Pulmonary artery endothelial cell (primary cell): ENCODE measurements at places on chromosomes 1 and 21. TPM values are rescaled to one million over a fixed set of nuclear protein-coding genes. Genes with fewer than 3 reads are reported as not detected.

- DNase-seq, result no peak
These were observed 500.9 kb upstream of the PRMT6 start for GRCh38 chr1:106555571-106555970.

- no peak for DNase-seq
These were observed 27.9 kb upstream of the EFHD2 start for GRCh38 chr1:15381805-15382204.

- no peak for DNase-seq
These were observed 19.6 kb upstream of the C1orf159 start for GRCh38 chr1:1135339-1136136.

DNA sequence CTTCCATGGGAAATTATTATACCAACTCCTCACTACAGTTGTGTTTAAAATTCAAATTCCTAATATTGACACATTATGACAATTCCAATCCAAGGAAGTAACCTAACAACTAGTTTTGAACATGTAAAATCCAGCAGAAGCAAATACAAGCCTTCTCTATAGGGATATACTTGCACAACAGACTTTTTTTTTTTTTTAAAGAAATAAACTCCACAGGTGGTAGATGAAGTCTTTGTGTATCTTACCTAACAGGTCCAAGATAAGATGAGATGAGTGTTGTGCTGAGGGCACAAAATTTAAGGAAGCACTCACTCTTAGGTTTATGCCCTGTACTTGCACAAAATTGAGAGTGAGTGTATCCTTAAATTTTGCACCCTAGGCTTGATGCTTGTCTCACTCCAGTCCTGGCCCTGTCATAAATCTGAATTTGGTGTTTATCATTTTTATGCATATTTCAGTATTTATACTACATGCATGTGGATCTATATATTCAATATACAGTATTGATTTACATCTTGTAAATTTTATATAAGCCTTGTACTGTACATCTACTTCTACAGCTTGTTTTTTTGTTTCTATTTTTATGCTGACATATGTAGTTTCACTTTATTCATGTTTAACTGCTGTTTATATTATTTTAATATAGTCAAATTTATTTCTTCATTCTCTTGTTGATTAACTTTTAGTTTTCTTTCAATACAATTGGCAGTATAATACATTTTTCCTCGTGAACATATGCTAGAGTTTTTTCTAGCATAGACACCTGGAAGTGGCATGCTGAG is 60.6 kb upstream of the RGL1 start:
- no peak for DNase-seq

Gene KRTAP13-2
- total RNA-seq, result not detected in 2 replicates

Gene CTNNBIP1
- 32.4 and 48.7 TPM in 2 replicates for total RNA-seq

Gene PHLDA3
- total RNA-seq, result 55.1 and 59.9 TPM in 2 replicates

DNA sequence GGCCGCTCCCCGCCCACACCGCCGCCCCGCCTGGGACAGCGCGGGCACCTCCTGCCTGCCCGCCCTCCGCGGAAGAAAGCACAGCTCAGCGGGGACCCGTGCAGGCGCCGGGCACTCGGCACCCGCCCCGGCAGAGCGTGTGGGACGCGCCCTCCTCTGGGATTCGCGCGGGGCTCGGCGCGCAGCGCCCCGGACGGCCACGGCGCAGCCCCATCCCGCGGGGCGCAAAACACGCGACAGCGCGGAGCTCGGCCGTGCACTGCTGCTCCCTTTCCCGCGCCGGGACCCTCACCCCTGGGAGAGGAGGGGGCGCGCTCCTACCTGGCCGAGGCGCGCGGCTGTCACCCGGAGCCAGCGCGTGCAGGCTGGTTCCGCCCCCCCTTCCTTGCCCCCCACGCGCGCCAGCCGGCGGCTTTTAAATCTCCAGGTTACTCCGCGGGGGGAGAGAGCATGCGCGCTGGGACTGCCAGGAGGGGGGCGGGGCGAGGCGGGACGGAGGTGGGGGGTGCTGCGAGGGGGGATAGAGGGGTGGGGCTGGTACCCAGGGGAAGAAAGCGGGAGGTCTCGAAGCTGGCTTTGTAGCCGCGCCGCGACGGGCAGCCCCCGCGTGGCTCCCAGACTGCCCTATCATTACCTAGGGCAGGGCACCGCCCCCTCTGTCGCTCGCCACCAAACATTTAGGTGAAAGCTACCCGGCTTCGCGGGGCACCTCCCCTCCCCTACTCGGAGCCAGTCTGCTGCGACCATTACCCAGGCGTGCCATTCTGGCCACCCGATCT is at the start of gene SLC45A3:
TSS of gene SLC45A3 (minus strand) at position 437 of the 779 bp plus-strand sequence. CDS start 15,853 bp downstream, outside the sequence.
- no peak for DNase-seq

DNA sequence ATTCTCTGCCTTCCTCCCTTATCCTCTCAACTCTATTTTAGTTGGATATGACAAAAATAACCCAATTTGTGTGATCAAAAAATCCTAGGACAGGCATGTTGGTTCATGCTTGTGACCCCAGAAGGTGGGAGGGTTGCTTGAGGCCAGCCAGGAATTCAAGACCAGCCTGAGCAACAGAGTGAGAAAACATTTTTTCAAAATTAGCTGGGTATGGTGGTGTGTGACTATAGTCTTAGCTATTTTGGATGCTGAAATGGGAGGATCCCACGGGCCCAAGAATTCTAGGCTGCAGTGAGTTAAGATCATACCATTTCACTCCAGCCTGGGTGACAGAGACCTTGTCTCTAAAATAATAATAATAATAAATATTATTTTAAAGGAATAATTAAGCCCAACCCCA is 1383.1 kb upstream of the ADGRL2 start:
- DNase-seq, result no peak
